Stimulated activated CD4-positive, alpha-beta T cell treated with anti-CD3 and anti-CD28 coated beads, Interleukin-2, amount 100 ng/mL, for 24 hours (primary cell): ENCODE measurements at places on chromosomes 13 and 19.

DNA sequence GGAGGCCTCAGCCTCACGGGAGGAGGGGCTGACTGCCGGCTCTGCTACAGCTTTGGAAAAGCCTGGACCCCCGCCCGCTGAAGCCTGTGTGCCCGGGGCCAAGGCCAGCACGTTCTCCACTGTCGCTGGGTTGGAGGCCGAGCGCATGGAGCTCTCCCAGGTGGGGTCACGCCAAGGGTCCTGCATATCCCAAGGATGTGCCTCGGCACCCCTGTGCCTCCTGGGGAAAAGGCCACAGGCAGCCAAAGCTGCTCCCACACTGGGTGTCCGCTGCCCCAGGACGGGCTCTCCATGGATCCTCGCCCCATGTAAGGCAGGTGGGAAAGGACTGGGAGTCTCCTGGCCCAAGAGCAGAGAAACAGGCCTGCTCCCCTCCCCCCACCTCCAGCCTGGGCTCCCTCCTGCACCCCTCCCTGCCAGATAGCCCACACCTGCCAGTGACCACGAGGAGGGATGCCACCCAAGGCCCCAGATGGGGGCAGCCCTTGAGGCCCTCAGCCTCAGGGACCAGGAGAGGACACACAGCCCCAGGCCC is 64.0 kb downstream of the MLLT1 start:
- DNase-seq: no peak

- no peak for DNase-seq
These were observed 177.0 kb upstream of the SLITRK6 start for GRCh38 chr13:85976242-85976641.

GRCh38 chr13:23472189-23472588 is 38.7 kb upstream of the SACS start:
- no peak for DNase-seq

GRCh38 chr19:28221736-28222135 is 991.2 kb downstream of the UQCRFS1 start:
- DNase-seq: no peak

DNA sequence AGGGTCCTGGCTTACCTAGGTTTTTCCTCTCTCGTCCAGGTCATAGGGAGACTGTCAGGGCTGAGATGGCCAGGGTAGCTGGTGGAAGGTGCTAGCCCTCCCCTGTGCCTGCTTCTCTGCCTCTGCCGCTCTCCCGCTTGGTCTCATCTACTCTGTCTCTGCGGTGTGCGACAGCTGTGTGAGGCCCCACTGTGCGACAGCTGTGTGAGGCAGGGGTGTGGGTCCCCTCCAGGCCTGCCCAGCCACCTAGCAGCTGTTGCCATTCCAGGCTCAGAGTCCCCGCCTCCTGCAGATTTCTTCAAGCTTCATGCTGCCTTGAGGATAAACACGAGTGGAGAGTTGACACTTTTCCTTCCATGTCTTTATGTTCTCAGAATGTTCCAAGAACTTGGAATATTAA is 53.0 kb downstream of the ARHGEF7 start:
- no peak for DNase-seq
